ENCODE measurements at places on chromosomes 12 and 14.

DNA sequence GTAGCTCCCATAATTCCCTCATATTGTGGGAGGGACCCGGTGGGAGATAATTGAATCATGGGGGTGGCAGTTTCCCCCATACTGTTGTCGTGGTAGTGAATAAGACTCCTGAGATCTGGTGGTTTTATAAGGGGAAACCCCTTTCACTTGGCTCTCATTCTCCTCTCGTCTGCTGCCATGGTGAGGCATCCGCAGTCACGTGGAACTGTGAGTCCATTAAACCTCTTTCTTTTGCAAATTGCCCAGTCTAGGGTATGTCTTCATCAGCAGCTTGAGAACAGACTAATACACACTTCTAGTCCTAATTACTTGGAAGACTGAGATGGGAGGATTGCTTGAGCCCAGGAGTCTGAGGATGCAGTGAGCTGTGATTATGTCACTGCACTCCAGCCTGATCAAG, 64.4 kb downstream of the TMX1 start:
- no peak for DNase-seq

DNA sequence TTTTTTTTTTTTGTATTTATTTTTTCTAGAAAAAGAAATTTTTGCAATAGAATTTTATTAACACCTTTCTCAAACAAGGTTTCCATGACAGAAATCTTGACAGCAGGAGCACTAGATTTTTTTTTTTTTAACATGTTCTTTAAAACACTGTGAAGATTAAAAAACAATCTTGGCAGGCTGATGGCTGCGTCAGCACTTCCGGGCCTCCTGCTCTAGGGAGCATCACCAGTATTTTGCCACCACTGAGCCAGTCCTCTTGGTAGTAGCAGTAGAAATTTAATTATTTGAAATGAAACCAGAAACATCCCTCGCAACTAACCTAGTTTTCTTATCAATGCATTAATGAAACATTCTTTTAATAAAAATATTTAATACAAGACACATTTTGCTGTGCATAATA, 99.6 kb downstream of the APAF1 start:
- no peak for DNase-seq

DNA sequence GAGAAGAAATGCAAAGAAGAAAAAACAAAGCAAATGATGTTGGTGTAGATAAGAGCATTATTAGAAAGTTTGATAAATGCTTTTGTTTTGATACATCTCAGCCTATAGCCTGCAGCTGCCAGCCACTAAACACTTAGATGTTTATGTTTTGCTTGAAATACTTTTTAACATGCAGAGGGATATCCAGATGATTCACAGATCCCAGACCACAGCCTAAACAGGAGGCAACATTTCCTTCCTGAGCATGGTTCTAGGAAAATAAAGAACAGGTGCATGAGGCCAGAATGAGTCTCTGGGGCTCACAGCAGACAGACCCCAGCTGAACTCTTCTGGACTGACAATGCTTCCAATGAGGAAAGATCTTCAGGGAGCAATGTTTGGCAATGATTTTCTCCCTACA, 103.7 kb upstream of the EEA1 start:
- no peak for DNase-seq

- no peak for DNase-seq
Observed at GRCh38 chr12:27583057-27583797, 59.2 kb downstream of the PPFIBP1 start.

DNA sequence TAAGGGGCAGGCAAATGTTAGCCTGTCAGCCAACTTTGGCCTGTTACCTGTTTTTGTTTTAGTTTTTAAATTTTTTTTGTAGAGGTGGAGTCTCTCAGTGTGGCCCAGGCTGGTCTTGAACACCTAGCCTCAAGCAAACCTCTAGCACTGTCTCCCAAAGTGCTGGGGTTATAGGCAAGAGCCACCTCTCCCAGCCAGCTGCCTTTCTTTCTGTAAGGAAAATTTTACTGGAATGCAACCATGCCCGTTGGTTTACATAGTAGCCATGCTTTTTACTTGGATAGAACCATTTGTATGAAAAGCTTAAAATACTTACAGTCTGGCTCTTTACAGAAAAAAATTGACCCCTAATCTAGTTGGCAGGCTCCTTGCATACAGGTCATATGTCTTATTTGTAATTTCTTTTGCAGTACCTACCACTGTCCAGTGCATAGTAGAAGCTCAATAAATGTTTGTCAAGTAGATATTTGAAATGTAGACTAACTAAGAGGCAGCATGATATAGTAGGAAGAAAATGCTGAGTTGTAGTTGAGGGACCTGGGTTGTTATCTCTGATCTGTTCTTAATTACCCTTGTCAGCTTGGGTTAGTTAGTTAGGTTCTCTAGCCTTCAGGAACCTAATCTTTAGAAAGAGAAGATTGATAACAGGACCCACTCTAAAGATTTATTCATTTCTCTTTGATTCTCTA, 4.7 kb downstream of the MDM2 start:
- no peak for DNase-seq

DNA sequence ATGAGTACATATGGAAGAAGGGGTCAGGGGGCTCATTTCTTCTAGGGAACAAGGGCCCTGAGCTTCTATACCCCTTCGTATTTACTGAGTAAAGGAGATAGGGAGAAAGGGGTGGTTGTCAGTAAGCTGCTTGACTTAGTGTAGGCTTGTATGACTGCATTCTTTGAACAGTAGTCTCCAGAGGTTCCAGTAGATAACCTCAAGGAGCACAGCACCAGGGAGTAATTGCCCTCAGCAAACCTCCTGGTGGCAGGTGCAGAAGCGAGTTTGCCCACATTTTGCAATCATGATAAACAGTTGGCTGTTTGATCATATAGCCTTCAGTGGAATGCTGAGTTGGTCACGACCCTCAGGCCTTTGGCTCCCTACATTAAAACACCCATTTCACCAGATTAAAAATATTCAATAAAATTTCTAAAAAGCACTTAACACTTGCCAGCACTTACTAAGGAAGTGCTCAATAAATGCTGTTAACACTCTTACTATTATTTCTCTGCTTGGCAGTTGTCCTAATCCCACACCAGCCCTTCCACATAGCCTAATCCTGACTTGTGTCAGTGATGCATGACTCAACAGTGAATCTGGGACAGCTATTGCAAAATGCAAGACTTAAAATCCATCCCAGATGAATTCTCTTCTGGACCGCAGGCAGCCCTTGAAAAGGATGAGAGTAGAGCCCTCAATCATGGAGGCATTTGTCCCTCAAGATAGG, 3.7 kb upstream of the DHRS4L2 start:
- DNase-seq: no peak

GRCh38 chr12:90512518-90512917, 442.5 kb downstream of the CCER1 start:
- no peak for DNase-seq

DNA sequence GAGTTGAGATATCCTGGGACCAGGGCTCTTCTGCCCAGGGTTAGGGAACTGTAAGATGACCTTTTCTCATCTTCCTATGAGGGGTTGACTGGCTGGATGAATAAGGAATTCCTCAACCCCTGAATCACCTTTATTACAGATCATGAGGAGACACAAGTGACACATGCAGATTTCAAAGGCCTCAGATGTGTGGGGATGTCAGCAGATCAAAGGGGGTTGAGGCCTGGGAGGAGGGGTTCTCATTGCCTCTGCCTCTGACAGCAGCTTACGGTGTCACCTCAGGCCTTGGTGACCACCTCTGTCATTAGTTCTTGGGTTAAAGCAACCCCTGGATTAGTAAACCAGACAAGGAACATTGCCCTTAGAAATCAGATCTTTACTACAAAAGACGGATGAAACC, 2.1 kb upstream of the KRT72 start:
- no peak for DNase-seq

GRCh38 chr14:60621386-60621785, 27.9 kb downstream of the SIX1 start:
- DNase-seq: no peak

GRCh38 chr12:104132351-104132956, 5.6 kb downstream of the NFYB start:
- DNase-seq: no peak

DNA sequence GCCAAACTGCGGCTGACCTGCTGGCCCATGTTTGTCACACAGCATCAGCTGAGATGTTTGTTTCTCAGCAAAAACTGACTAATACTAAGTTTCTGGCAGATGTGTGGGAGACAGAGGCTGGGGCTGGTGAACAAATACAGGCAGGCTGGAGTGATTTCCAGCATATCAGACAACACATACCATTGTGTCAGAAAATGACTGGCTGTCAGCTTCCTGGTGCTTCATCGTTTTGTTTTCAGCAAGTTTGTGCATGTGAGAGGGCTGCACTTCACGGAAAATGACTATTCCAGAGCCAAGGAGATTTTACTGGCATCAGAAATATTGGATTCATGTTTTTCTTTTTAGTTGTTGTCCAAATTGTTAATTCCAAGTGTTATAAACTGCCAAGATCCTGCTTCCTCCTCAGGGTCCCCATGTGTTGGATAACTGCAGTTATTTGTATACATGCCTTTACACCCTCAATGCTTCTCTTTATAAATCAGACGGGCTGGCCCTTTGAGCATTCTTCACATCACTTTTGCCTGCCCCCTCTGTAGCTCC, 145.7 kb downstream of the GALC start:
- DNase-seq: no peak

GRCh38 chr14:100838493-100839314, 12.8 kb downstream of the MEG3 start:
- DNase-seq: no peak

GRCh38 chr12:108234158-108234557, 105.0 kb downstream of the CMKLR1 start:
- DNase-seq: no peak

- peak; percentile 52 for DNase-seq
Observed at GRCh38 chr14:73173092-73173735, 36.9 kb downstream of the PSEN1 start.

- DNase-seq: peak; percentile 87
Observed at GRCh38 chr12:124904306-124905098, 9.9 kb downstream of the UBC start.

DNA sequence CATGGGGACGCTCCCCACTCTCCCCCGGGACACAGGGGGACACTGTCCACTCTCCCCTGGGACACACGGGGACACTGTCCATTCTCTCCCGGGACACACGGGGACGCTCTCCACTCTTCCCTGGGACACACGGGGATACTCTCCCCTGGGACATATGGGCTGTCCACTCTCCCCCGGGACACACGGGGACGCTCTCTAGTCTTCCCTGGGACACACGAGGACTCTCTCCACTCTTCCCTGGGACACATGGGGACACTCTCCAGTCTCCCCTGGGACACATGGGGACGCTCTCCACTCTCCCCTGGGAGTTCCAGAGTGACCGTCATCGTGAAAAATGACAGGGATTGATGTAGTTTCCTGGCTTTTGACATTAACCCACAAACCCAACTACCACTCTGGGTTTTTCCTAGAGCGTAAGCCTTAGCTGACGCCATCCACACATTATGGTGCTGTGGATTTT, 3.0 kb upstream of the P2RX2 start:
- no peak for DNase-seq

GRCh38 chr12:120856980-120857379, 47.2 kb downstream of the SPPL3 start:
- DNase-seq: peak; percentile 76

- no peak for DNase-seq
Observed at GRCh38 chr14:42095155-42095554, 488.5 kb downstream of the LRFN5 start.

- DNase-seq: no peak
Observed at GRCh38 chr14:69226736-69227135, 33.2 kb upstream of the GALNT16 start.

DNA sequence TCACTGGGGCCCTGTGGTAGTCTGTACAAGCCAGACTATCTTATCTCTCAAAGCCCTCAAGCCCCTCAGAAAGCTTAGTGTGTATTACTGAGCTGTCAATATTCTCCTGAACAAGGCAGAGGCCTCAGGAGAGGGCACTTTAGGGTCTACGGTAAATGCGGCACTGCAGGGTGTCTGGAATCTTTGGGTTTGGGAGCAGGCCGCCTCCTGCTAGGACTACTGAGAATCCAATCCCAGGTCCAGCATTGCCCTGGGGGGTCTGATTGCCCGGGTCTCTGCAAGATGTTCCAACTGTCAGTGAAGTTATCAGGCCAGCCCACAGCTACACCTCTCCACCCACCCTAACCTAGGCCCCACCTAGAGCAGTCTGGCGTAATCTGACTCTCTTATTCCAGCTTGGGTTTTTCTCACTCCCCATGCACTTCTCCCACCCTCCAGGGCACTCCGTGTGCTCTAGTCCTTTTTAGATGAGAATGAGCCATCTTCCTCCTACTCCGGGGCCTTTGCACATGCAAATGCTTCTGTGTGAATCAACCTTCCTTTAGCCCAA, 4.3 kb upstream of the ZFP36L1 start:
- DNase-seq: no peak

DNA sequence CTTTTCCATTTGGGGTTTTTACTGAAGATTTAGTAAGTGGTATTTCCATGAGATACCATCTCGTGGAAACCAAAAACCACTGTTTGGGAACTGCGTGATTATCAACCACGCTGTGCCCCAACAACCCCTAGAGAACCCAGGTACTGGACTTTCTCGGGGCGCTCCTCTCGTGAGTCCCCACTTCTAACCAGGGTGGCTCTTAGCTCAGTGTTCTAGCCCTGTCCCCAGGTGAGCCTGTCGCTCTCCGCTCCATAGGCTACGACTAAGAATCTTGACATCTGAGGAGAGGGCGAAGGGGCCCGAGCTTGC, 686 bp downstream of the MCRS1 start:
- no peak for DNase-seq

- no peak for DNase-seq
Observed at GRCh38 chr14:90753456-90754005, 62.7 kb downstream of the TTC7B start.

GRCh38 chr14:63770187-63770807, 42.4 kb upstream of the SGPP1 start:
- DNase-seq: peak; percentile 59

DNA sequence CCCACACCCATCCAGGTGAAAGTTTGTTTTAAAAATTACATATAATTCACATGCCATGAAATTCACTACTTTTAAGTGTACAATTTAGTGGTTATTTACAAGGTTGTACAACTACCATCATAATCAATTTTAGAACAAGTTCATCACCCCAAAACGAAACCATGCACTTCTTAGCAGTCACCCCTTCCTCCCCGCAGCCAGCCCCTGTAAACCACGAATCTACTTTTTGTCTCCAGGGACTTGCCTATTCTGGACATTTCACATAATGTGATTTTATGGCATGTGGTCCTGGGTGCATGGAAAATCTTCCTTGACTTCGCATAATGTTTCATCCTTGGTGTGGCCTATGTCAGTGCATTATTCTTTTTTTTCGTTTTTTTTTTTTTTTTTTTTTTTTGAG, 19.2 kb upstream of the TRAF3 start:
- DNase-seq: no peak

DNA sequence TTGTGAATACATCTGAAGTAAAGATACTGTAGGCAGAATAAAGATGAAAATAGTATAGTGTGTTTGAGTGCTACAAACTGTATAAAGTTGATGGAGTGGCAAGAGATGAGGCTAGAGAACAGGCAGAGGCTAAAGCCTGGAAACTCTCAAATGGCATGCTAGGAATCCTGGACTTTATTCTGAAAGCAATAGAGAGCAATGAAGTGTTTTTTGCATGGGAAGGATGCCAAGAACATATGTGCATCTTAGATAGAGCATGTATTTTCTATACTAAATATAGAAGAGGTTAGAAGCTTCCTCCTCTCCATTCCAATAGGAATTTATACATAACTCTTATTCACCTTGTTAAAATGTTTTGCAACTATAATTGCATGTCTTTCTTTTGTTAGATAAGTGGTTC, 86.3 kb upstream of the TMTC2 start:
- no peak for DNase-seq

- no peak for DNase-seq
Observed at GRCh38 chr12:42156232-42156631, 11.6 kb upstream of the GXYLT1 start.

- no peak for DNase-seq
Observed at GRCh38 chr12:29703528-29703927, 80.2 kb downstream of the TMTC1 start.

GRCh38 chr12:133220521-133220920, 15.2 kb downstream of the ANHX start:
- DNase-seq: no peak
